ENCODE measurements at places on chromosomes 5 and 9.
A peak's percentile ranks its signal among the peaks of the same experiment; 100 is the strongest.

- no peak for DNase-seq
These were observed 1002.7 kb downstream of the CDH18 start for GRCh38 chr5:18985171-18985758.

- DNase-seq, result no peak
These were observed 229.9 kb upstream of the RIOK2 start for GRCh38 chr5:97412959-97413358.

DNA sequence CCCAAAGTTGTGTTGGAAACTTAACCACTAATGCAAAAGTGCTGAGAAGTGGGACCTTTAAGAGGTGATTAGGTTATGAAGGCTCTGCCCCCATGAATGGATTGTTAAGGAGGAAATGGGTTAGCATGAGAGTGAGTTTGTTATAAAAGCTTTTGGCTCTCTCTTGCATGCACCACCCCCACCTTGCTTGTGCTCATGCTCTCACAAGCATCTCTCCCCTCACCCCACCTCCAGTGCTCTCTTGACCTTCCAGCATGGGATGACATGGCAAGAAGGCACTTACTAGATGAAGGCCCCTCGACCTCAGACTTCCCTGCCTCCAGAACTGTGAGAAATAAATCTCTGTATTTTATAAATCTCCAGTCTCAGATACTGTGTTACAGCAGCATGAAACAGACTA lies 52.8 kb downstream of the RICTOR start:
- no peak for DNase-seq

- no peak for DNase-seq
These were observed 7.5 kb downstream of the ADAMTS13 start for GRCh38 chr9:133429641-133430161.

- DNase-seq, result no peak
These were observed 60.0 kb downstream of the RALGPS1 start for GRCh38 chr9:126974594-126974993.

DNA sequence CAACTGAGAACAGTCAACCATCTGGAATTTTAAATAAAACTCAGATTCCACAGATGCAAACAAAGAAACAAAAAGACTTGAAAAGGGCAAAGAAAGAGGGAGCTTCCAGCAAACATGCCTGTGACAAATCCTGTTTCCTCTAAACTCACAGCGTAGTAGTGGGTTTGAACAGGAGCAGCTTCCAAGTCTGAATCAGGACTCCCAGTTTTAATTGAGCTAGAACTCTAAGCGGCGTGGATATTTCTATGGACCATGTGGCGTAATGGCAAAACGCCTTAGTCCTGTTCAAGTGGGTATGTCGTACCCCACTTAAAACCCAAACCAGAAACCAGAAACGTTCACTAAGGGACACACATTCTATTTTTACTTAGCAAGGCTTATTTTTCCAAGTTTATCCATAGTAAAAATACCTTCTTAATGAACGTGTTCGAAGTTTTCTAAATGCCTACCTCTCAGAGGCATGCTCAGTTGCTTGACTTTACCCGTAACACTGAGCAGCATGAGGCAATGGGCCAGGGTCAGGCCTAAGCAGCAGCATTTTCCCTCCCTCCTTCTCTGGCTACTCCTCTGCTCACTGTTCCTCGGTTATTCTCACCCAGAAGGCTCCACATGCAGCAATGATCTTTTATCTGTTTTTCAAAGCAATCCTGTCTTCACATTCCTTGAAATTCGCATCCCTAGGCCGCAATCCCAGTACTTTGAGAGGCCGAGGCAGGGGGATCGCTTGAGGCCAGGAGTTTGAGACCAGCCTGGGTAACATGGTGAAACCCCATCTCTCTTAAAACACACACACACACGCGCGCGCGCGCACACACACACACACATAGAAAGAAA lies 77.9 kb downstream of the FNBP1 start:
- DNase-seq, result peak; percentile 81

DNA sequence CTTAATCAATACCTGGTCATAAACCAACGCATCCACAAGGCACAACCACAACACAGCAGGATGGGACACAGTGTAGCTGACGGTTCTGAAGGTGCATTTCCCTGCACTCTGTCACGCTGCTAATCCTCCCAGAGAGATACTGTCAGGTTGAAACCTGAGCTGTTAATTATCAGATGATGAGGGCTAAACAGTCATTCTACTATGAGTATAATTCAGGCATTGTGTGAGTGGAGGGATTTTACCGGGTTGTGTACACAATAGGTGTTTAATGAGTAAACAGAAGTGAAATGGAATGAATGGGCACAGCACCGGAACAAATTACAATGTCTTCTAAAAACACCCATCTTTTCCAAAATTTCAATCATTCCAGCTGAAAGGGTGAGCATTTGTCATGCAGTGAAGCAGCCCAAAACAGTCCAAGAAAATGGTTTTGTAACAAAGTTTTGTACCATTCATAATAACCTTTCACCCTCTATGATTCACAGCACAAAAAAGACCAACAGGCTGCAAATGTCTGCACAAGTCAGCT lies 71.5 kb downstream of the ABCA1 start:
- no peak for DNase-seq

DNA sequence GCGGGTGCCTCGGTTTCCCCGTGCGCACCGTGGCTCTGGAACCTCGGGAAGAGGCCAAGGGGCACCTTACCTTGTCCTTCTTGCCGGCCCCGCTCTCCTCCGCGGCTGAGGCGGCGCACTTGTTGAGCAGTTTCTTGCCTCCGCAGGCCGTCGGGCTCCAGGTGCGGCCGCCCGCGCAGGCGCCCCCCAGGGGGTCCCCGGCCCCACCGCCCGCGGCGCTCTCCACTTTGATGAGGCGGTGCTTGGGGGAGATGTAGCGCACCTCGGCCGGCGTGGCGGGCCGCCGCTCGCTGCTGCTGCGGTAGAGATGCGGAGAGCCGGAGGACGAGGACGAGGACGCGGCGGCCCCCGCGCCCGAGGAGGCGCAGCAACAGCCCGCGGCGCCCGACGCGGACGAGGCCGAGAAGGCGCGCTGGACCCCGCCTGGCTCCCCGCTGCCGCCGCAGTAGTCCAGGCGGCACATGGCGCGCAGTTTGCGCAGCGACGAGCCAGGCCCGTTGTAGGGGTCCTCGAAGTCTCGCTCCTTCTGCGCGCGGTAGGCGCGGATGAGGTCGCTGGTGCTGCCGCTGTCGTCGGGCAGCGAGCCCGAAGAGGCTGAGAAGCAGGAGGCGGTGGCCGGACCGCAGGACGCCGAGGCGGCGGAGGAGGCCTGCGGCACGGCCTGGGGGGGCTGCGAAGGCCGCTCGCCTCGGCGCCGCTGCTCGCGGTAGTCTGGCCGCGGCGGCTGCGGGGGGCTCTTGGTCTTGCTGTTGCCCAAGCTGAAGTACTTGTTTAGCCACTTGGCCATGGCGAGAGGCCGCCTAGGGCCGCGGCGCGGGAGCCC lies 957 bp downstream of the SHB start:
- DNase-seq, result no peak

DNA sequence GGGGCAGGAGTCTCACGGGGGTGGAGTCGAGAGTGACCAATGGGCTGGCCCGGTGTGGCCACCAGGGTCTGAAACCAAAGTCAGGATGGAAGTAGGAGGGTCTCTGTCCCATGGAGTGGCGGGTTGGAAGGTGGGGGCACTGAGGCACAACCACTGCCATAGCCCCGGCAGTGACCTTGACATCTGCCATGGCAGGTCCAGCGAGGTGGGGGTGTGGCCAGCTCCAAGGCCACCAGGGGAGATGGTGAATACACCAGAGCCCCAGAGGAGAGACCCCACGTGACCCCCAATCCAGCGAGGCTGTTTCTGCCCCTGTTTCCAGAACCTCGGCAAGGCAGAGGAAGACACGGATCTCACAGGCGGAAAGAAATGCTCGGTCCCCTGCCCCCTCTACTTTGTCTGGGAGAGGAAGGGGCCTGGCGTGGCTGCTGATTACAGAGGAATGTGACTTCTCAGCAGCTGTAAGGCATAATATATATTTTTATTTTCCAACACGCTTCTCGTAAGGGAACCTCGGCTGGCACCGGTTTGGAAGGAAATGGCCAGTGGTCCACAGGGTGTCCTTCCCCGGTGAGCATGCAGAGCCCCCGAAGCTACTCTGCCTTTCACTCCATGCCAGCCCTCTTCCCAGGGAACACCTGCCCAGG lies 105.7 kb upstream of the SARDH start:
- no peak for DNase-seq

- peak; percentile 89 for DNase-seq
These were observed 500 bp upstream of the GNAQ start for GRCh38 chr9:78031893-78032729.

DNA sequence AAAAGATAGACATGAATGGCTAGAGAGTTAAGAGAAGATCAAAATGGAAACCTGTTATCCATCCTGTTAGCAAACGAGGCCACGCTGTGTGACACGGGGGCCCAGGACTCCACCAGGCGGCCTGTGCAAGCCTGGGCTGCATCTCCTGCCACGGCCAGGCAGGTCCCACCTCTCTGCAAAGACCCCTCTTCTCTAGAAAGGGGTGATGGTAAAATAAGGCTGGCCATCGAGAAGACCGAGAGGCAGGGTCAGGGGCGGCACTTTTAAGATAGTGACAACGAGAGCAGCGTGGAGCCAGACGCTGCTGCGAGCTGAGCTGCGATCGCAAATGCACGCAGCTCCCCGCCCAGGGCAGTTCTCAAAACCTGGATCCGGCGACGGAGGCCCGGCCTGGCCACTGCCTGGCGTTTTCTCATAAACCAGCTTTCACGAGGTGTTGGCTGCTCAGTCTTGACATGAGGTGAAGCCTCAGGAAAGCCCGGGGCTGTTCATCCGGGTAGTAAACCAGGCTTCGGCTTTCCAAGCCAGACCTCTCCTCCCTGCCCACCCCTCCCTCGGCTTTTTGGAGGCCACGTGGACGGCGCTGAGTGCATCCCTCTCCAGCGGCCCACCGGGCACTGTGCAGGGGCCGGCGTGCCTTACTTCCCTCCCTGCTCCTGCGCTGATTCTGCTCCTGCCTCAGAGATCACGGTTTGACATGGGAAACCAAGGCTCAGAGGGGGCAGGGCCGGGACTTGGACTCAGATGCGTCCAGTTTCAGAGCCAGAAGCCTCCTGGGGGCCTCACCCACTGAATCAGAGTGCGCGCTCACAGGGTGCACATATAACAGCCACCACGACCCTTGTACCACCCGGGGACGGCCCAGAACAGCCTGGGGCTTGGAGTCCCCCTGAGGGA lies 151.6 kb upstream of the PHYKPL start:
- no peak for DNase-seq

- DNase-seq, result no peak
These were observed 7.8 kb downstream of the ZFR start for GRCh38 chr5:32436553-32437242.

- no peak for DNase-seq
These were observed 493.2 kb upstream of the KLF4 start for GRCh38 chr9:107982745-107983144.

- DNase-seq, result no peak
These were observed 1.9 kb upstream of the HINT2 start for GRCh38 chr9:35816708-35817107.

GRCh38 chr9:130537346-130538050 lies 41.9 kb upstream of the FUBP3 start:
- DNase-seq, result no peak

- no peak for DNase-seq
These were observed 356.7 kb downstream of the ARRDC3 start for GRCh38 chr5:91026466-91026865.

DNA sequence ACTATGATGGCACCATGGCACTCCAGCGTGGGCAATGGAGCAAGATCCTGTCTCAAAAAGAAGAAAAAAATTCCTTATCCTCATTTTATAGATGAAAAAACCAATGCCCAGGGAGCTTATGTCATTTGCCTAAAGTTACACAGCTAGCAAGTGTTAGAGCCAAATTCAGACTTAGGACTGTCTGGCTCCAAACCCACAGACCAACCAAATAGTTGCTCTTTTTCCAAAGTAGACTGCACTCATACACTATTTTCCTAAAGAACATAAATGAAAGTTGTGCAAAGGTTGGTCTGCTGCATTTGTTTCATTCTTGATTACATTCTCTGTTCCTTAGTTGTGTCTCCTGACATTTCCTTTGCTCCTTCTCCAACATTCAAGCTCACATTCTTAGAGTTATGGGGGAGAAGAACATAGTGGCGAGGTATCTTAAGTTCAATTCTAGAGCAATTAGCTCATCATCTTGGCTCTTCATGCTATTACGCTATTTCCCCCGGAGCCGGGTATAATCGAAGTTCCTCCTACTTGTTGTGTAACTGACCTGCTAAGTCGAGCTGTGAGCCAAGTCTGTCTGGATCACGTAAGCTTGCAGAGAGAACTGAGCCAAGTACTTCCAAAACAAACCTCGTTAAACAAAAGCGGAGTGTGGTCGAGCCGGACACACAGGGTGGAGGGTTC lies 138.3 kb downstream of the RFK start:
- peak; percentile 73 for DNase-seq

DNA sequence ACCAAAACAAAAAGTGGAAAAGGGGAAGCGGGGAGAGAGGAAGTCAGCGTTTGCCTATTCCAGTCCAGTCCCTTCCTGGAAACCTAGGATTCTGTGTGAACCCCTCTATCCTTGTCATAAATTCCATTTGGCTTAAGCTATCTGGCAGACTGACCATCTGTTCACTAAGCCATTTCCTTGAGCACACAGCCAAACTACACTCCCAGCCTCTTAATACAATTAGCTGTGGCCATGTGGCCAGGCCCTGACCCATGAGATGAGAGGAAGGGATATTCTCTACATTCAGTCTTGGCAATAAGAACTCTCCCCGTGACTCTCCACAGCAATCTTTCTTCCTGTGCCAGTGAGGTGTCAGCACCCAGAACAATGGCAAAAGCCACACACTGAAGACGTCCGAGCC lies 424.8 kb downstream of the TLE1 start:
- DNase-seq, result no peak

DNA sequence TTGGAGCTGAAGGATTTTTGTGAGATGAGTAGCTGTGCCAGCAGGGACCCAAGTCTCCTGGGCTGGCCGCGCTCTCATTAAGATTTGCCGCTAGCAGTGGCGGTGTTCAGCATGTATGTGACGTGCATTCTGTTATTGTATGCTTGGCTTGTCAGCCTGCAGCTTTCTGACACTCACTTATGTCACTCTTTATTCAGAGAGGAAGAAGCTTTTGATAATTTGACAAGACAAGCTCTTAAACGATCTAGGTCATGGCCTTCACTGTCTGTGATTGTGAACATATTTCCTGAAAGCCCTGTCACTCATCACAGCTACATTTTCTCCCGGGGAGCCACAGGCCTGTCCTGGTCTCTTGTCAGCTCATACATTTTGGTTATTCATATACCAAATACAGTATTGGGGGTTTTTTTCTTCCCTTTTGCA lies 98.2 kb upstream of the GRHPR start:
- DNase-seq, result no peak

DNA sequence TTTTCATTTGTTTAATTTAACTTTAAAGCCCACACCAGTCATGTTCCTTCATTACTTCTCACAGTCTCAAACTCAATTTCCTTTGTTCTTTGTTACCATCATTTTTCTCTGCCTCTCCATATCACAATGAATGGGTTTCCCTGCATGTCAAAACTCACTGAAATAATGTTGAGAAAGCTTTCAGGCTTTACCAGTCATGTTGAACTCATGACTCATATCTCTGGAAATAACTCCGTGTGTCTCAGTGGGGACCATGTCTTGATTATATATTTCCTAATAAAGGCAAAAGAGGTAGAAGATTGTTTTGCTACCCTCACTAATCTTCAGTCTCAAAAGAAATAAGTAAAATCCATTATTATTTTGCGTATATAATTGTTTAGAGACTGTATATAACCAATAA lies 231.2 kb downstream of the CHSY3 start:
- DNase-seq, result no peak
